Foreskin melanocyte (primary cell): ENCODE measurements at places on chromosomes 3 and 15.

DNA sequence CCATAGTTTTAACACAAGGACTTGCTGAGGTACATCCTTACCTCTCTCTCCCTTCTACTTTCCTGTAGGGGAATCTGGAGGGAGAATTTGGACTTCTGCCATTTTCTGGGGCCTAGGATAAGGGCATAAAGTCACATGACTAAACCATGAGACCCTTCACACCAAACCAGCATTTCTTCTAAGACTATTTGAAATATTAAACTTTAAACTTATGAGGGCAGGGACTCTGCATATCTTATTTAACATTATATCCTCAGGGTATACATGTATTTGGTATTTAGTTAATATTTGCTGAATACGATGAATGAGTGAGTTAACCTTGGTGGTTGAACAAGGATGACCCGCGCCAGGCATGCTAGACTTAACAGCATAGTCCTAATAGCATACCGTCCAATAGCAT is 63.4 kb downstream of the USP13 start:
- no peak for DNase-seq

DNA sequence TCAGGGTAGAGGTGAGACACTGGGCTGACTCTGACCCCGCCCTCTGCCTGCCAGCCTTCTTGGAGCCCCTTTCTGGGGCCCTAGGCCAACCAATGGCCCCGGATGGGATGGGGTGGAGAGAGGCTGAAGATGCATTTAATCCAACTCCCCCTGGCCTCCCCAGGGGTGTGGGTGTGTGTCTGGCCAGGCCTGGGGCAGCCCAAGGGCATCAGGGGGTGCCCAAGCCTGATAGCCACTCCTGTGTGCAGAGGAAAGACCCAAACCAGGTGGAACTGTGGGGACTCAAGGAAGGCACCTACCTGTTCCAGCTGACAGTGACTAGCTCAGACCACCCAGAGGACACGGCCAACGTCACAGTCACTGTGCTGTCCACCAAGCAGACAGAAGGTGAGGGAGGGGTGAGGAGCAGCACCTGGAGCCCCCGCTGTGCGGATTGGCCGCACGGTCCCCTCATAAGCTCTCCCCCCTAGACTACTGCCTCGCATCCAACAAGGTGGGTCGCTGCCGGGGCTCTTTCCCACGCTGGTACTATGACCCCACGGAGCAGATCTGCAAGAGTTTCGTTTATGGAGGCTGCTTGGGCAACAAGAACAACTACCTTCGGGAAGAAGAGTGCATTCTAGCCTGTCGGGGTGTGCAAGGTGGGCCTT is 9.5 kb downstream of the SPINT1 start:
- DNase-seq, result no peak

DNA sequence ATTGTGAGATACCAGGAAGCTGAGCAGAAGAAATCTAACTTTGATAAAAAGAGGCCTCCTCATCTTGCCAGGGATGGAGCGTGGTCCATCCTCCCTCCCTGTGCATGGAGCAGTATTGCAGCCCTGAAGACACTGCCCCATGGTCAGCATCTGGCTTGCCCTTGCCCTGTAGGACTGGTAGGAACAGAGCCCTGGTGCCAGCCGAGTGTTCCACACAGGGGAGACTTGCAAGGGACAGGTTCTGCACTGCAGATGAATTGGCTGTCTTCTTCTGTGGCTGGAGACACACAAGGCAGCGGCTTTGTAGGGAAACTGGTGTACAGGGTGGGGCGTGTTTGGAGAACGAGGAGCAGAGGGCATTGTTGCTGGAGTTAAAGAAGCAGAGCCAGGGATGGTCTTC is 110.5 kb downstream of the APBA2 start:
- no peak for DNase-seq

- no peak for DNase-seq
Observed at GRCh38 chr15:37094333-37094914, 5.9 kb downstream of the MEIS2 start.

- no peak for DNase-seq
Observed at GRCh38 chr3:64354221-64354620, 129.0 kb upstream of the PRICKLE2 start.

- DNase-seq, result no peak
Observed at GRCh38 chr3:21464746-21465145, 286.3 kb downstream of the ZNF385D start.

GRCh38 chr3:140731440-140732119 is 53.7 kb downstream of the TRIM42 start:
- DNase-seq, result no peak

- DNase-seq, result no peak
Observed at GRCh38 chr3:45319996-45320305, 68.4 kb upstream of the LARS2 start.

DNA sequence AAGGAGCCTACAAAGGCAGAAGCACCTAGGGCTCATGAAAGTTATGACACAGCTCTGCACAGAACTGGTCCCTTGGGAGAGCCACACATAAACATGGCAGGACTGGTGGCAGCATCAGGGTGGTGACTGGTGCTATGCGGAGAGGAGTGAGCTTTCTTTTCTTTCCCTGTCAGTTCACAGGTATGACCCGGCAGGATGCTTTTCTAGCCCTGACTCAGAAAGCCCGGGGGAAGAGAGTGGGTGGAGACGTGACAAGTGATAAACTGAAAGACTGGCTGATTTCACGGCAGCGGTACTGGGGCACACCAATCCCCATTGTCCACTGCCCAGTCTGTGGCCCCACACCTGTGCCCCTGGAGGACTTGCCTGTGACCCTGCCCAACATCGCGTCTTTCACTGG is 103.0 kb downstream of the LARS2 start:
- DNase-seq, result no peak

DNA sequence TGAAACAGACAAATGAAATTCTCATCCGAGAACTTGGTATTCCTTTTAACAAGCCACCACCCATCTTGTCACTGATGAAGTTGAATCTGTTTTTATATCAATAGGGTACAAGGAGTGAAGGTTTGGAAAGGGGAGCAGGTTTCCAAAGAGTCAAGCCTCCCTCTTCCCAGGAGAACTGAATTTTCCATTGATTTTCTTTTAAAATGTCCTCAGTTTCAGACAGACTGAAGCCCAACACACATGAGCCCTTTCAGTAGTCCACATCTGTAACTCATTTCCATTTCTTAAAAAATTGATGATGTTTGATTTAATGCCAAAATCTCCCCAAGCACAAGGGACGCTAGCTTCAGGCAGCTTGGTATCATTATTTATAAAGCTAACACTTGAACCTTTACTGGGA is 187.7 kb downstream of the FOXB1 start:
- DNase-seq, result no peak

DNA sequence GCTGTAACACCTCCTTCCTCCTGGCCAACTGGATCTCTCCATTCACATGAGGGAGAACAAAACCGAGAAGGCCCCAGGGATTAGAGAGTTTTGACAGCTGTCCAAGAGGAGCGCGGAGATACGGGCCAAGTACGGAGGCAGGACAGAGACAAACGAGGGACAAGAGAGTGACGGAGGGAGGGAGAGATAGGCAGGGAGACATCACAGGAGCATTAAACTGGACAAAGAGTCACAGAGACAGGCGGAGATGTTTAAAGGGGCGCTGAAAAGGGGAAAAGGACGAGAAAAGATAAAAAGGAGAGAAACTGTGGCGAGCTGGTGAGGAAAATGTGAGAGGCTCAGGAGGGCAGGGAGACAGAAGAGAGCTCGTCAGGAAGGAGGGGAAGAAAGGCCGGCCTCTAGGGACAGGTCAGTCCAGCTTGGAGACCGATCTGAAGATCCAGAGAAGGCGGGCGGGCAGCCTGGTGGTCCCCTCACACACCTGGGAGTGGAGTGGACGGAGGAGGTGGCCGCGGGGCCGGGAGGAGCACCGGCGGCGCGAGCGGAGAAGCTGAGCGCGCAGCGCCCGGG is 40.5 kb upstream of the ROPN1 start:
- DNase-seq, result no peak
